ENCODE measurements at places on chromosomes 2 and 18. TPM values are rescaled to one million over a fixed set of nuclear protein-coding genes. Genes with fewer than 3 reads are reported as not detected.
A peak's percentile ranks its signal among the peaks of the same experiment; 100 is the strongest.

DNA sequence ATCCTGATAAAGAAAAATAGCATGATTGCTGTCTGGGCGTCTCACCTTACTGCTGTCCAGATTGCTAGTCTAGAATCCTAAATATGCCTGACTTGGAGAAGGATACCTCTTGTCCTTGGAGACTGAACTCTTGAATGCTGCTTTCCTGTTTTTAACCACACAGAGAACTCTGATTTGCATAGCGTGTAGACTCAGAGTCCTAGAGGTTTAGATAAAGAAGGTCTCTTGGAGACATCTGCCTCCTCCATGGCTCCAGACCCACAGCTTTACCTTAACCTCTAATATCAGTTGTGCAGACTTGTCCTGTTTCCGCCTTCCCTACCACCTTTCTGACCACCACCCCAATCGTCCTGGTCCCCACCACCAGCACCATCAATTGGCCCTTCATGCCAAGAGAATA lies 292.6 kb upstream of the CYRIA start:
- no peaks in the 10 kb centered on the region for H3K4me1 ChIP-seq
- no peak overlapping the region for H3K27ac ChIP-seq
- H3K36me3 ChIP-seq, result no peaks in the 10 kb centered on the region
- DNase-seq, result no peak
- H3K27me3 ChIP-seq, result no peaks in the 10 kb centered on the region
- H3K4me3 ChIP-seq, result no peak overlapping the region

DNA sequence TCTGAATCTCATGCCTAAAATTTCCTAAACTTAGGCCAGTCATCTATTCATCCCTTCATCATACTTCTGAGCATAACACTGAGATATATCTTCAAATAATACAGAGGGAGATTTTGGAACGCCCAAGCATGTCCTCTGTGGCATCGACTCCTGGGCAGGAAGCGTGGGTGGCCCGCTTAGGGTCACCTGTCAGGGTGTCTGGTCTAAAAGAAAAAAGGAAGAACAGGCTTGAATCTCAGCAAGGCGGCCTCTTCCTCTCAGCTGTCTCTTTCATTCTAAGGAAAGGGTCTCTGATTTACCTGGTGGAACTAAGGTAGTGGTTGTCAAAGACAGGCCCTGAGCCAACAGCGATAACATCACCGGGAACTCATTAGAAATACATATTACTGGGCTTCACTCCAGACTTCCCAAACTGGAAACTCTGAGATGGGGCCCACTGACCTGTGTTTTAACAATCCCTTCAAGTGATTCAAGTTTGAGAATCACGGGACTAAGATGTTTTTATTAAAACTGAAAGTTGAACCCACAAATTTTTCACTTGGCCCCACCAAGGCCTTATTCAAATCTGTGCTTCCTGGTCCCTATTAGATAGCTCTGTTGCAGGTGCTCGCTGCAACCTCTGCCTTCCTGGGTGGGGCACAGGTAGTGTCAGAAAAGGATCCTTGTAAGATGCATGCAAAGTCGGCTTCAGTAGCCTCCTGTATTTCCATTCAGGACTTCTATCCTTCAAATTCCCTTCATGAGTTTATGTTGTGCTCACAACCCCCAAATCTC lies 162.3 kb upstream of the CCDC68 start:
- no peaks in the 10 kb centered on the region for H3K36me3 ChIP-seq
- H3K4me3 ChIP-seq, result no peak overlapping the region
- H3K4me1 ChIP-seq, result no peaks in the 10 kb centered on the region
- H3K27ac ChIP-seq, result no peak overlapping the region

The SP9 gene
- not detected for total RNA-seq

DNA sequence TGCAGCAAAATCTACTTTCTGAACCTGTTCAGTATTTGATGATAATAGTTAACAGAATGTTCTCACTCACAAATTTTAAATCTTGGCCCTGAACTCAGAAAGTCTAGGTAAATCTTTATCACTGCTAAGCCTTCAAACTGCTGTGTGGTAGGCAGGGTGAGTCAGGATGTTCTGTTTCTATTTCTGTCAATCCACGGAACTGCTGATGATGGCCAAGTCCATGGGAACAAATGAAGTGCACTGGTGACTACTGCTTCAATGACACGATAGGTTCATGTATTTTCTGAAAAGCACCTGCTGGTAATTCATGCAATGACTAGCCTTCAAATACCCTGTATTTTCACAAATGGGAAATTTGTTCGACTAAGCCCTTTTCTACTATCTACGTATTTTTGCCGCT lies 14.2 kb downstream of the NIFK start:
- H3K4me3 ChIP-seq, result no peak overlapping the region
- no peaks in the 10 kb centered on the region for H3K27me3 ChIP-seq
- peaks cover 8% of the 10 kb centered on the region for H3K4me1 ChIP-seq
- no peak for DNase-seq

The POLR1A gene
- 22.8 TPM for total RNA-seq

DNA sequence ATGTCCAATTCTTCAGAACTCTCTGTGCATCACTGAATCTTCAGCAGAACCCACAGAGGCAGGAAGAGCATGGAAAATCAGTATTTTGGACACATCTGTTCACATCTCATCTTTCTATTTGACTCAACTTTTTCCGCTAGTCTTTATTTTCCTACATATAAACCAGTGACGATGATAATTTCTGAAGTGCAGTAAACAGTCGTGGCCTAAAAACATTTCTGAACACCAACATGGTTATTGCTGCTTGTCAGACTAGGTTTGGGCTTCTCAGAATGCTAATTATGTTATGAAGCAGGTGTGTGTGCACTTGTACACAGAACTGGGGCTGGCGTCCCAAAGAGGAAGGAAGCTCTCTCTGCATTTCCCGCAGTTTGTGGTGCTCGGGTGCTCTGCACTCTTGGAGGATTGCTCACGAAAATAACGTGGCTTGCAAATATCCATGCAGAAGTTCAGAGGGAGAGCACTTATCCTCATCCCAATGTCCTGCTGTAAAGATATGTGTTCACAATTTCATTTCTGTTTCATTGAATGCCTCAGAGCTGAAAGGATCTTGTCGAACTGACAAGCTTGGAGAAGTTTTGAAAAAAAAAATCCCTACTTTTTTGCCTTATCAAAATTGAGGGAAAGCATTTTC lies 50.8 kb downstream of the EDAR start:
- DNase-seq, result no peak
- no peaks in the 10 kb centered on the region for H3K27me3 ChIP-seq
- H3K4me1 ChIP-seq, result no peaks in the 10 kb centered on the region
- H3K36me3 ChIP-seq, result no peaks in the 10 kb centered on the region
- H3K27ac ChIP-seq, result no peak overlapping the region

The SLC1A4 gene
- total RNA-seq, result 13.8 TPM

- H3K4me3 ChIP-seq, result no peak overlapping the region
- no peaks in the 10 kb centered on the region for H3K4me1 ChIP-seq
- no peak overlapping the region for H3K27ac ChIP-seq
- no peak for DNase-seq
- no peaks in the 10 kb centered on the region for H3K36me3 ChIP-seq
- H3K27me3 ChIP-seq, result no peaks in the 10 kb centered on the region
Observed at GRCh38 chr18:54926593-54927325, 32.5 kb downstream of the CCDC68 start.

GRCh38 chr2:131408778-131409177 lies 44.8 kb upstream of the RAB6D start:
- H3K27ac ChIP-seq, result no peak overlapping the region
- H3K4me1 ChIP-seq, result no peaks in the 10 kb centered on the region
- H3K36me3 ChIP-seq, result no peaks in the 10 kb centered on the region
- no peak for DNase-seq

The TSPYL6 gene
- total RNA-seq, result not detected

DNA sequence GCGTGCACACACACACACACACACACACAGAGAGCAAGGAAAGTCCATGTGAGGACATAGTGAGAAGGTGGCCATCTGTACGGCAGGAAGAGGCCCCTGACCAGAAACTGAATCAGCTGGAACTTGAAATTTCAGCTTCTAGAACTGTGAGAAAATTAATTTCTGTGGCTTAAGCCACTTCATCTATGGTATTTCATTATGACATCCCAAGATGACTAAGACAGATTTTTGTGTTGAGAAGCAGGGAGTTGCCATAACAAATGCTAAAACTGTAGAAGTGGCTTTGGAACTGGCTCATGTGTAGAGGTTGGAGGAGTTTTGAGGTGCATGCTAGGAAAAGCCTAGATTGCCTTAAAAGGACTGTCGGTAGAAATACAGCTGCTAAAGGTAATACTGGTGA lies 63.4 kb upstream of the ZBTB7C start:
- H3K4me3 ChIP-seq, result no peak overlapping the region
- DNase-seq, result no peak
- no peaks in the 10 kb centered on the region for H3K4me1 ChIP-seq
- no peaks in the 10 kb centered on the region for H3K27me3 ChIP-seq

The SIX3 gene
- total RNA-seq, result 0.39 TPM

DNA sequence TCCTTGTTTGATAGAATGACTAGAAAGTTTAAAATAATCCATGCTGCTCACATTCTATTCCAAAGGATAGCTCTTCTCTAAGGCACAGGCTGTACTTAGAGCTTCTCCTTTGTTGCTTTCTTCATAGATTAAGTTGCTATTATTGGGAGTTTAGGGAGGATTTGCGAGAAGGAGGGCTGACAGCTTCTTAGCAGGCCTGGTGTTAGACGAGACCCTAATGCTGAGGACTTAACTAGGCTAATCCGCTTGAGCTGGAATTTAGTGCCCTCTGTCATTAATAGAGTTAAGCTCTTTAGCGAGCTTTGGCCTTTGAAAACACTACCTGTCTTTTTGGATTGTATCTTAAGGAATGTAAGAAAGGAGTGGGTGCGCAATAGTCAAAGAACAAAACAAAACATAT lies 81.3 kb downstream of the MOGAT1 start:
- no peak overlapping the region for H3K4me3 ChIP-seq
- no peaks in the 10 kb centered on the region for H3K36me3 ChIP-seq
- no peak overlapping the region for H3K27ac ChIP-seq
- DNase-seq, result no peak

The NBEAL1 gene
- total RNA-seq, result 12.9 TPM

The CAPN14 gene
- total RNA-seq, result 0.33 TPM

The SCN7A gene
- total RNA-seq, result not detected

DNA sequence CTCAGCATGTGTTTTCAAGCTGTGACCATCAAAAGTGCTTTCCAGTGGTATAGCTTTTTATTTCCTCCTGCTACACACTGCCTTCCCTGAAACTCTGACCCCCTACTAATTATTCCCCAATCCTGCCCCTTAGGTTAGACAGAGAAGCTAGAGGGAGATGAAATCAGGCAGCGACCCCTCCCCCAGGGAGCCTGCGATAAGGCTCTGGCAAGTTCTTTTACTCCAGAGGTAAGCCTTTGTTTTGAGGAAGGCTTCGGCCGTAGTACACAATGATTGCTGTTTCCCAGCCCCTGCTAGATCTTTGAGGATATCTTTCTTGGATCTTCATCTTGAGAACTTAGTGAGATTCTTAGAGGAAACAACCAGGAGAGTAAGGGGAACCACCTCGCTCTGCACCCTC lies 33.5 kb upstream of the NOL4 start:
- no peaks in the 10 kb centered on the region for H3K4me1 ChIP-seq
- H3K36me3 ChIP-seq, result no peaks in the 10 kb centered on the region
- no peak overlapping the region for H3K27ac ChIP-seq
- no peak overlapping the region for H3K4me3 ChIP-seq

GRCh38 chr18:34522603-34523002 lies 187.5 kb upstream of the DTNA start:
- H3K27ac ChIP-seq, result no peak overlapping the region
- H3K4me1 ChIP-seq, result no peaks in the 10 kb centered on the region
- no peaks in the 10 kb centered on the region for H3K27me3 ChIP-seq
- no peaks in the 10 kb centered on the region for H3K36me3 ChIP-seq
- DNase-seq, result no peak

The SEPTIN10 gene
- total RNA-seq, result 2.6 TPM

The REG3G gene
- total RNA-seq, result not detected

The DAW1 gene
- total RNA-seq, result not detected

- H3K36me3 ChIP-seq, result no peaks in the 10 kb centered on the region
- DNase-seq, result no peak
- no peak overlapping the region for H3K4me3 ChIP-seq
- H3K27me3 ChIP-seq, result no peaks in the 10 kb centered on the region
- peaks cover 8% of the 10 kb centered on the region for H3K4me1 ChIP-seq
- peak overlapping the region; percentile 34 for H3K27ac ChIP-seq
Observed at GRCh38 chr18:79496978-79497637, 101.4 kb downstream of the NFATC1 start.

GRCh38 chr2:242020196-242021004 lies 150.9 kb downstream of the RTP5 start:
- no peak overlapping the region for H3K27ac ChIP-seq
- H3K36me3 ChIP-seq, result no peaks in the 10 kb centered on the region
- peaks cover 4% of the 10 kb centered on the region for H3K27me3 ChIP-seq
- H3K4me1 ChIP-seq, result no peaks in the 10 kb centered on the region

- H3K4me3 ChIP-seq, result no peak overlapping the region
- no peaks in the 10 kb centered on the region for H3K36me3 ChIP-seq
- no peak overlapping the region for H3K27ac ChIP-seq
- no peak for DNase-seq
- H3K27me3 ChIP-seq, result no peaks in the 10 kb centered on the region
- peaks cover 10% of the 10 kb centered on the region for H3K4me1 ChIP-seq
Observed at GRCh38 chr2:10269711-10270610, 32.7 kb upstream of the HPCAL1 start.

The COL6A3 gene
- 0.10 TPM for total RNA-seq
